ENCODE measurements at places on chromosomes 4 and X. TPM values are rescaled to one million over a fixed set of nuclear protein-coding genes. Genes with fewer than 3 reads are reported as not detected.
A peak's percentile ranks its signal among the peaks of the same experiment; 100 is the strongest.

DNA sequence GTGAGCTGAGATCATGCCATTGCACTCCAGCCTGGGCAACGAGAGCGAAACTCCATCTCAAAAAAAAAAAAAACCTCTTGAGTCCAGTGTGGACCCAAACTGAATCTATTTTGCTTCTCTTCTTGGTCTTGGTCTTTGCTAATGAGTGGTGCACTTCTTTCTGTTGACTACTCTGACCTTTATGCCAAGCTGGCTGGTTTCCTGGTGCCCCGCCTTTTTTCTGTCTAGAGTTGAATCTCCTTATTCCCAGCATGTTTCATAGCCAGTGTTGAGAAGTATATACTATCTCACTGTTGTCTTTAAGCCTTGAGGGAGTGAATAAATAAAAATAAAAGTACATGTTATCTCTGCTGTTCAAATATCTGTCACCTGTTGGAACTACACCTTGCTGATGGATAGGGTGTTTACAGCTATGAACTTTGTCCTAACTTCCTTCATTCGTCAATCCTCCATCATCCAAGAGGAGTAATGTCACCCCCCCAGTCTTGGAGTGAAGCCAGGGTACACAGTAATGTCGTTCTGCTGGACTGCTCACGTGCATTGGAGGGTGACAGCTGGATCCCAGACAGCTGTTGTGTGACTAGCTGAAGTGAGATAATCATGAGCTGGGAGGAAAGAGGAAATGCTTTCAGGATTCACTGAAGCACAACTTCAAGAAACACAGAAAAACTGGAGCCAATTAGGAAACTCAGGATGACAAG, 99.3 kb upstream of the PRKG2 start:
- H3K36me3 ChIP-seq, result no peaks in the 10 kb centered on the region
- no peaks in the 10 kb centered on the region for H3K27me3 ChIP-seq
- no peak for DNase-seq
- H3K4me1 ChIP-seq, result no peaks in the 10 kb centered on the region
- no peak overlapping the region for H3K4me3 ChIP-seq
- H3K27ac ChIP-seq, result no peak overlapping the region

DNA sequence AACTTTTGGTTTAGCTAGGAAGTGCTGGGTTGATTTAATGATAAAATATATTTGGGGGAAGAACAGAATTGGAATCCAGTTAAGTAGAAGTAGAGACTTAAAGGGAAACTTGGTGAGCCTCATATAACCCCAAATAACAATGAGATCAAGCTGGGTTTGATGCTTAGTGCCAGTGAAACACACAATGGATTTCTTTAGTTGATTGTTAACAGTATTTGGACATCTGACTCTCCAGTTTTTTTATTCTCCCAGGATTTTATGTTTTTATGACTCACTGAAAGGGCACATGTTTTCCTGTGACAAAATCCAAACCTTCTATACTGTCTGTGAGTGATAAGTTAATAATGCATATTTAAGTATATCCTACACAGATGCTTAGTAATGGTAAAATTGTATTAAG, 2.7 kb upstream of the NEUROG2 start:
- no peak for DNase-seq
- no peak overlapping the region for H3K27ac ChIP-seq
- H3K27me3 ChIP-seq, result peaks cover 2% of the 10 kb centered on the region
- no peaks in the 10 kb centered on the region for H3K36me3 ChIP-seq
- no peak overlapping the region for H3K4me3 ChIP-seq

- no peak for DNase-seq
- no peak overlapping the region for H3K4me3 ChIP-seq
- H3K27ac ChIP-seq, result no peak overlapping the region
- no peaks in the 10 kb centered on the region for H3K36me3 ChIP-seq
- no peaks in the 10 kb centered on the region for H3K27me3 ChIP-seq
- H3K4me1 ChIP-seq, result no peaks in the 10 kb centered on the region
Observed at GRCh38 chrX:49082271-49082871, 2.7 kb upstream of the WDR45 start.

- DNase-seq, result no peak
- H3K36me3 ChIP-seq, result no peaks in the 10 kb centered on the region
- H3K27me3 ChIP-seq, result no peaks in the 10 kb centered on the region
- no peak overlapping the region for H3K27ac ChIP-seq
- H3K4me3 ChIP-seq, result no peak overlapping the region
- H3K4me1 ChIP-seq, result peaks cover 3% of the 10 kb centered on the region
Observed at GRCh38 chr4:13481569-13481968, 2.6 kb downstream of the RAB28 start.

GRCh38 chr4:110614976-110615352, 7.9 kb downstream of the PITX2 start:
- no peak for DNase-seq
- H3K27me3 ChIP-seq, result no peaks in the 10 kb centered on the region
- no peaks in the 10 kb centered on the region for H3K36me3 ChIP-seq
- H3K4me1 ChIP-seq, result no peaks in the 10 kb centered on the region
- no peak overlapping the region for H3K27ac ChIP-seq
- no peak overlapping the region for H3K4me3 ChIP-seq

- H3K4me1 ChIP-seq, result peaks cover 2% of the 10 kb centered on the region
- peak overlapping the region; percentile 51 for H3K27ac ChIP-seq
- no peaks in the 10 kb centered on the region for H3K27me3 ChIP-seq
- H3K4me3 ChIP-seq, result no peak overlapping the region
- no peaks in the 10 kb centered on the region for H3K36me3 ChIP-seq
- no peak for DNase-seq
Observed at GRCh38 chrX:65697915-65698796, 30.7 kb downstream of the MSN start.

The USP27X gene
- 3.9 TPM for total RNA-seq

The ENPEP gene
- 4.8 TPM for total RNA-seq

Measured in aorta (tissue), 5 donors.